NCI-H82 (cell line): ENCODE measurements at places on chromosomes 1 and 21.
A peak's percentile ranks its signal among the peaks of the same experiment; 100 is the strongest.

DNA sequence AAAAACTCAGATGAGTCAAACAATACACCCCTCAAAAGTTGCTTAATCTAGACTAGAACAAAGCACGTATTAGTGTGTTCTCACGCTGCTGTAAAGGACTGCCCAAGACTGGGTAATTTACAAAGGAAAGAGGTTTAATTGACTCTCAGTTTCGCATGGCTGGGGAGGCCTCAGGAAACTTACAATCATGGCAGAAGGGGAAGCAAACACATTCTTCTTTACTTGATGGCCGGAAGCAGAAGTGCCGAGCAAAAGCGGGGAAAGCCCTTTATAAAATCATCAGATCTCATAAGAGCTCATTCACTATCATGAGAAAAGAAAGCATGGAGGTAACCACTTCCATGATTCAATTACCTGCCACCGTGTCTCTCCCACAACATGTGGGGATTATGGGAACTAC, 10.1 kb downstream of the JAM2 start:
- DNase-seq = no peak

DNA sequence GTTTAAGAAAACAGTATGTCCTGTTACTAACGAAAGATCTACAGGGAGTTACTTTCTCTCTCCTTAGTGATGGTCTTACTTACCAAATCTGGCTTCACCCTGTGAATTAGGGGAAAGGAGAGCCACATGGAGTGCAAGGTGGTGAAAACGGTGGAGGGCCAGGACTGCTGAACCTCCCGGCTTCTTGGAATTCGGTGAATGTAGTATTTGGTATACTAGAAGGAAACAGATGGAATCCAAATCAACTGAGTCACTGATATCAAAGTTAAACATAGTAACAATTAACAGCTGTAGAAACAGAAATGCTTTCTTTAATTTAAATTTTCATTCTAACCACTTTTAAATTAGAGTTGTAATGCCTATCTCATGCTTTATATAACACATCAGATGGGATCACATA, 45.7 kb downstream of the ALG14 start:
- no peak for DNase-seq

DNA sequence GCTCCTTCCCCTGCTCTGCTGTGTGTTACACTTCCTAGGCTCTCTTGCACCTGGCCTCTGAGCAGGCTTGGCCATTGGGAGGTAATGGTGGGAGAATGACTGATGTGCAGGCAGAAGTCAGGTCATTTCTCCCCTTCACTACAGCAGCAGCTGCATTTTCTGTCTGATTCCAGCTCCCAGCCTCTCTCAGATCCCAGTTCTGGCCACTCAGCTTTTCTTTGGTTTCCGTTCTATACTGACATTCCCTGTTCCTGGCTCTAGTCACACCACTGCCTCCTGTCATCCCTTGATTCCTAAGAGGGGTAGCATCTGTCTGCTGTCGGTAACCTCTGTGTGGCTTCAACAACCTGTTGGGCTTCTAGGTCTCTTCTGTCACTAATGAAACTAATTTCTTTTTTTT, 127.7 kb upstream of the HOOK1 start:
- DNase-seq = peak; percentile 65

- no peak for DNase-seq
Measured at GRCh38 chr1:192126030-192126619, 32.1 kb upstream of the RGS18 start.

DNA sequence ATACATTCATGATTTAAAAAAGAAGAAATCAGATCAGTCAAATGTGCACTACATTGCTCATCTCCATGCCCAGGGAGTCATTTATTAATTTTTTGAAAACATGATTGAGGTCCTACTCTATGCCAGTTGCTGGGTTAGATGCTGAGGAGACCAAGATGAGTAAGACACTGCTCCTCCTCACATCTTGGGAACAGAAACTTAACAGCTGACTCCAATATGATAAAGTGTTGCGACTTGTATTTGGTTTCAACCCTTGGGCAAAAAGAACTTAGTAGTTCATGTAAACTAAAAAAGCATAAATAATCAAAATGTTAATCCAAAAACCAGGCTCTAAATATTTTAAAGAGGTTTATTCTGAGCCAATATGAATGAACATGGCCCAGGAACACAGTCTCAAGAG, 56.9 kb downstream of the OPTC start:
- DNase-seq = no peak

- DNase-seq = peak; percentile 39
Measured at GRCh38 chr1:202274611-202275010, 67.1 kb downstream of the UBE2T start.

DNA sequence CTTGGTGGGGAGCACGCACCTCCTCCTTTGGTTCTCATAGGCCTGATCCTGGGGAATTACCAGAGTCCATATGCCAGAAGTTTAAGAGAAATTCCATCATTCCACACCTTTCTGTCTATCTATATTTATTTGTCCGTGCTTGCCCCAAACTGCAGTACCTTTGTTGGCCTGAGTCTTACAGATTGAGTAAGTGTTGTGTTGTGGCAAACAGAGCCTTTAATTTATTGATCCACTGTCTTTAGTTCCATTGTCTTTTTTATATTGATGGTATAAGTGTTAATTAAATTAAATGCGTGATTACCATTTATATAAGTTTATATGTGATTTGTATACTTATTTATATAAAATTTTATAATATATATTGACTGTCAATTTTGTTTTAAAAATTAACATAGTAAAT, 4.9 kb downstream of the SH3BGR start:
- DNase-seq = peak; percentile 19

DNA sequence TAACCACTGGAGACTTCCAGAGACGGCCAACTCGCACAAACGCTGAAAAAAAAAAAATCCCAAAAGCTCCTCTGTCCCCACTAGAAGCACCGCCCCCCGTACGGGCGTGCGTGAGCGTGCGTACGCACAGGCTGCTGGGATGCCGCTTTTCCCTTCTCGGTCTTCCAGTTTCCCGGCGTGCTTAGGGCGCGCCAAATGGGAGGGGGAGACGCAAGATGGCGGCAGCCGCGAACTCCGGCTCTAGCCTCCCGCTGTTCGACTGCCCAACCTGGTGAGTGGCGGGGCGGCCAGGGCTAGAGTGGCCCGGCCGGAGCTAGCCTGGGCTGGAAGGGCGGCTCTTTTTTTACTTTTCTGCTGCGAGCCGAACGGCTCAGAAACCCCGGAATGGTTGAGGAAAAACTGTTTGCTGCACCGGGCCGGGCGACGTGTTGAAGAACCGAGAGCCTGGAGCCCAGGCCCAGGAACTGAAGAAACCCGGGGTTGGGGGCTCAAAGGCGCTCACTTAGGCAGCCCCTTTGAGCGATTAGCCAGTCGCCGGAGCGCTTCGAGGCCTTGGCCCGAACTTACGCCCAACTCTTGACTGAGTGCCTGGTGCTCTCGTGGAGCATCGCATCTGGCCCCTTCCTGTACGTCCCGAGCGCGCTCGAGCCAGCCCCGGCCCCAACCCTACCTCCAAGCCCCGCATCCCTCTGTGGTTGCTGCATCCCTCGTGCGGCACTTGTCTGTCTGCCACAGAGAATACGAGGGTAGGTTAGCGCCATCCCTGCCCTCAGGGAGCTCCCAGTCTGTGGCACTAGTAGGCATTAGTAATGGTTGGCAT, at the start of gene PPP1R8:
TSS of gene PPP1R8 (plus strand) at position 162 of the 820 bp plus-strand sequence. CDS start at position 216, 54 bp downstream.
- peak; percentile 99 for DNase-seq

- DNase-seq = no peak
Measured at GRCh38 chr1:171160639-171161354, 24.3 kb upstream of the FMO2 start.

DNA sequence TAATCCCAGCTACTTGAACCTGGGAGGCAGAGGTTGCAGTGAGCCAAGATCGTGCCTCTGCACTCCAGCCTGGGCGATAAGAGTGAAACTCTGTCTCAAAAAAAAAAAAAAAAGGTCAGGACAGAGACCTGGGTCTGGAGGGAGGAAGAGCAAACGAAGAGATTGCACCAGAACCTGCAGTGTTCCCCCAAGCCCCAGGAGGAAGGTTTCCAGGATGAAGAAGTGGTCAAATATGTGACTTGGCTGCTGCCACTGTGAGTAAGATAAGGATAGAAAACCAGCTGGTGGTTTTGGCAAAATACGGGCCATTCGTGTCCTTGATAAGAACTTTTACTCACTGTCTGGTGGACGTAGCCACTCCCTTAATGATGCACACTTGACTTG, 42.2 kb downstream of the CLDN14 start:
- no peak for DNase-seq

- DNase-seq = no peak
Measured at GRCh38 chr1:60078182-60078581, 4.6 kb upstream of the C1orf87 start.

DNA sequence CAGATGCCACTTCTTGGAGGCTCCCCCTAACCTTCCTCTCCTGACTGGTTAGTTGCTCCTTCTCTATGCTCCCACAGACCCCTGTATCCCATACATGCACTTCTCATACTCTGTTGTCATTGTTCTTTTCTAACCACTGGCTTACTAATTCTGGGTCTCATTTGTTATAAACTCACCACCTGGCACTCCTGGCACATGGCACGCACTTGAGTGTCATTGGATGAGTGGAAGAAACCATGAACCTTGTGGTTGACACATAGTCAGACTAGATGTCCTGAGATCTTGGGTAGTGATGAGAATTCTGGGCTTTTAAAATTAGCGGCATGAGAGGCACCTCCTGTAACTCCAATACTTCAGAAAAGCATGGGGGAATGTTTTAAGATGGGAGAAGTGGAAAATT, 49.3 kb downstream of the TRIM62 start:
- no peak for DNase-seq

DNA sequence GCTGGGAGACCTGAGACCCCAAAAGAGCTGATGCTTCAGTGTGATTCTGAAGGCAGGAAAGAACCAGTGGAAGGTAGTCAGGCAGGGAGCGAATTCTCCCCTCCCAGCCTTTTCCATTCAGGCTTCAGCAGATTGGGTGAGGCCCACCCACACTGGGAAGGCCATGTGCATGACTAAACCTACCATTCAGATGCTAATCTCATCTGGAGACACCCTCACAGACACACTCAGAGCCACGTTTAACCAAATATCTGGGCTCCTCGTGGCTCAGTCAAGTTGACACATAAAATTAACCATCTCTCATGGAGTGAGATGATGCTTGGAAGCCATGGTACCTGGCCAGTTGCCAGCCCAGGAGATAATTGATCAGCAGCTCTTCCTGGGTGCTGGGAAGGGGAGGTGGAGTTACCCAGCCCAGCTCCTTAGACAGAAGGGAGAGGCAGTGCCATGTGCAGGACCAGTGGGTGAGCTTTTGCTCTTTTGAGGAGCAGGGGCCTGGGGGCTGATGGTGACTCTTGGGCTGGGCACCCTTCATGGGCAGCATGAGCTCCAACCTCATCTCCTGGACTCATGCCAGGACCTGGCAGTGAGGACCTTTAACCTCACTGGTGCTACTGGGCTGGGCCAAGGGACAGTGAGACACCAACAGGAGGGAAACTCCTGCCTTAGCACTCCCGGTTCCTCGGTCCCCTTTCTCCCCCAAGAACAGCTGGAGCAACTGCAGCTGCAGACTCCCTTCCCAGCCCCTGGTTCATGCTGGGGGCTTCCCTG, 89.0 kb upstream of the ACTL8 start:
- DNase-seq = peak; percentile 26

GRCh38 chr21:37876561-37876960, 39.7 kb downstream of the KCNJ6 start:
- no peak for DNase-seq

- no peak for DNase-seq
Measured at GRCh38 chr1:43789604-43790550, 82.5 kb downstream of the ST3GAL3 start.

- DNase-seq = no peak
Measured at GRCh38 chr1:207284209-207284897, 37.1 kb upstream of the CD55 start.

DNA sequence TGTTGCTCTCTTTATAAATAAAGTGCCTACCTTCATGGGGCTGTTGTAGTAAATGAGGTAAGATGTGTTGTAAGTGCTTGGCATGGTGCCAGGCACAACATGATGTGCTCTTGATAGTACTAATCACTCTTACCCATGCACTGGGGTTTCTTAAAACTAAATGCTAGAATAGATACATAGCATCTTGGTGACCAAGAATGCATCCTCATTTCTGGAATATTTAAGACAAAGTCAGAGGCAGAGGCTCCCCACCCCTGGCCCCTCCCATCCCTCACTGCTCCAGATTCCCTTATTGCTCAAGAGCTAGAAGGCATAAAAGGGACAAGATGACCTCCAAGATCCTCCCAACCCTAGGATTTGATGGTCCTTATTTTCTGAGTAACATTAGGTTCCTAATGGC, 61.3 kb downstream of the GLUL start:
- DNase-seq = peak; percentile 58

- DNase-seq = no peak
Measured at GRCh38 chr1:194322751-194323150, 1136.3 kb upstream of the B3GALT2 start.

GRCh38 chr21:38913120-38913892, 107.6 kb downstream of the ETS2 start:
- DNase-seq = no peak

- peak; percentile 47 for DNase-seq
Measured at GRCh38 chr1:26094677-26095383, 16.8 kb upstream of the PDIK1L start.

GRCh38 chr1:222037720-222038119, 295.8 kb upstream of the DUSP10 start:
- no peak for DNase-seq
